ENCODE measurements at places on chromosomes 2 and 18. TPM values are rescaled to one million over a fixed set of nuclear protein-coding genes. Genes with fewer than 3 reads are reported as not detected.

ANKRD29 gene
- total RNA-seq: 8.7 TPM

ERBB4 gene
- 41.7 TPM for total RNA-seq

SLC19A3 gene
- 2.8 TPM for total RNA-seq

KIF5C gene
- total RNA-seq: 222 TPM

TXNDC2 gene
- total RNA-seq: 0.17 TPM
